CD14-positive monocyte (primary cell): ENCODE measurements at places on chromosomes 2 and 18. TPM values are rescaled to one million over a fixed set of nuclear protein-coding genes. Genes with fewer than 3 reads are reported as not detected.

CNDP1 gene
- not detected for polyA plus RNA-seq

CPO gene
- not detected in 2 replicates for polyA plus RNA-seq

PLCL1 gene
- 0.19 and 0.69 TPM in 2 replicates for polyA plus RNA-seq

GCKR gene
- not detected for polyA plus RNA-seq

MYO7B gene
- polyA plus RNA-seq, result 7.3 TPM

MYO3B gene
- not detected for polyA plus RNA-seq

COLEC12 gene
- 0.47 TPM for polyA plus RNA-seq

ABCB11 gene
- polyA plus RNA-seq, result not detected

MYO5B gene
- not detected for polyA plus RNA-seq

MAP3K19 gene
- not detected in 2 replicates for polyA plus RNA-seq
